T-helper 17 cell (primary cell): ENCODE measurements at places on chromosomes 2 and 18.

GRCh38 chr2:56177420-56178220, 6.2 kb upstream of the CCDC85A start:
- DNase-seq, result no peak

DNA sequence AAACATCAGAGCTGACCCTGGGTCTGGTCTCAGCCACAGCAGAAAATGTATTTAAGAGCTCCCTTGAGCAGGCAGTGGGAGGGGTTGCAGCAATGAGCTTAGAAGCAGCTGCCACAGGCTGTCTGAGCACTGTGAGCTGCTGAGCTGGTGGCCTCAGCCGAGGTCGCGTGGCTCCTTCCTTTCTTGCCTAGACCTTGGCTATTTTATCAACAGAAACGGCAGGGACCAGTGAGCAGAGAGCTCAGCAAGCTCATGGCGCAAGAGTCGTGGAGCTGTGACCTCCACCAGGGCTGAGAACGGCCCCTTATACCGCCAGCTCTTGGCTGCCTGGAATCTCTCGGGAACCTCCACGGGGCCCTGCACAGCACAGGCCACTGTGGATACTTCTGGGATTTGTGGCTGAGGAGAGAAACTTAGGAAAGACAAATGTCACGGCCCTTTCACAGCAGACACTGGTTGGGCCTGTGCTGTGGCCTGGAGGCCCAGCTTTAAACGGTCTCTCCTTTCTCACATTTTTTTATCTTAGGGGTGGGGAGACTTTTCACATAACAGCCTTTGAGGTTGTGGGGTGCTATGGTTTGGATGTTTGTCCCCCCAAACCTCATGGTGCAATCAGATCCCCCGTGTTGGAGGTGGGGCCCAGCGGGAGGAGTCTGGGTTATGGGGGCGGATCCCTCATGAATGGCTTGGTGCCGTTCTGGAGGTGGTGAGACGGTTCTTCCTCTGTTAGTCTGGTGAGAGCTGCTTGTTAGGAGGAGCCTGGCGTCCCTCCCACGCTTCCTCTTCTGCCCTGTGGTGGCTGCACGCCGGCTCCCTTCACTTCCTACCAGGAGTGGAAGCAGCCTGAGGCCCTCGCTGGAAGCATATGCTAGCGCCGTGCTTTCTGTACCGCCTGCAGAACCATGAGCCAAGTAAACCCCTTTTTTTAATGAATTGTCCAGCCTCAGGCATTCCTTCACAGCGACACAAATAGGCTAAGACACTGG, 1.7 kb downstream of the ALLC start:
- DNase-seq, result no peak

DNA sequence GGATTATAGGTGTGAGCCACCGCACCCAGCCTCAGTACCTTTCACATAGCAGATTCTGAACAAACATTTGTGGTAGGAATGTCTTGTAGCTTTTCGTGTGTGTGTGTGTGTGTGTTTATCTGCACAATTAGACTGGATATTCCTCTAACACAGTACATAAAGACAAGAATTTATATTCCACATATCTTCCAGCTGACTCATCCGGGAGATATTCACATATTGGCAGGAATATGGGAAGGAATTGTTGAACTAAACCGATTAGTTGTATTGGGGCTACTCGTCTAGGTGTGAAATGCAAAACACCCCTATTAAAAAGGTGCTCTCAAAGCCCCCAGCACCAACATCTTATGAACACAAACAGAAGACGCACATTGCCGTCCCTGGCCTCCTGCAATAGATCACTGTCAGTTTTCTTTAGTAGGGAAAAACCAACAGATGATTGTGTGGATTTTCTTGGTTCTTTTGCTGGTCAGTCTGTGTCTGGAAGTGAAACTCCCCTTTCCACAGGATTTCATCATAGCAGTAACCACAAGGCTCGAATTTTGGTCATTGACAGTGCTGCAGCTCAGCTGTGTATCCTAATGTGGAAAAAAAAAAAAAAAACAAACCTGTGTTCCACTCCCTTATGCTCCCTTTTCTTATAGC, 208.5 kb upstream of the ACVR2A start:
- no peak for DNase-seq

- no peak for DNase-seq
Observed at GRCh38 chr2:46445556-46445955, 33.8 kb upstream of the TMEM247 start.
